ENCODE measurements at places on chromosomes 3 and 15. TPM values are rescaled to one million over a fixed set of nuclear protein-coding genes. Genes with fewer than 3 reads are reported as not detected.

CCNL1 gene
- total RNA-seq: 65.5 TPM

ZNF774 gene
- 0.09 TPM for total RNA-seq

UROC1 gene
- total RNA-seq: not detected

RBM6 gene
- 34.6 TPM for total RNA-seq

RASGRF1 gene
- 0.12 TPM for total RNA-seq

SNTN gene
- not detected for total RNA-seq

CDHR4 gene
- not detected for total RNA-seq

TRIP4 gene
- 7.7 TPM for total RNA-seq

GNAI2 gene
- 248 TPM for total RNA-seq

PATL2 gene
- total RNA-seq: not detected

PGBD4 gene
- total RNA-seq: 0.77 TPM

SNURF gene
- total RNA-seq: 1.5 TPM

USP50 gene
- not detected for total RNA-seq

RTP3 gene
- not detected for total RNA-seq

CHRFAM7A gene
- not detected for total RNA-seq

NRROS gene
- total RNA-seq: 0.85 TPM

PLA2G4E gene
- not detected for total RNA-seq

ROBO2 gene
- total RNA-seq: 0.23 TPM

TM6SF1 gene
- 0.60 TPM for total RNA-seq

SH3BP5 gene
- 64.9 TPM for total RNA-seq

COMMD2 gene
- total RNA-seq: 20.1 TPM

PLCH1 gene
- not detected for total RNA-seq

DUOXA1 gene
- total RNA-seq: not detected

MRPS25 gene
- 11.1 TPM for total RNA-seq

TMEM212 gene
- not detected for total RNA-seq

PCSK6 gene
- total RNA-seq: 10.7 TPM

PLSCR1 gene
- total RNA-seq: 78.2 TPM

RHCG gene
- not detected for total RNA-seq

Measured in pericardium fibroblast (primary cell).